ENCODE measurements at places on chromosomes 12 and 14.

DNA sequence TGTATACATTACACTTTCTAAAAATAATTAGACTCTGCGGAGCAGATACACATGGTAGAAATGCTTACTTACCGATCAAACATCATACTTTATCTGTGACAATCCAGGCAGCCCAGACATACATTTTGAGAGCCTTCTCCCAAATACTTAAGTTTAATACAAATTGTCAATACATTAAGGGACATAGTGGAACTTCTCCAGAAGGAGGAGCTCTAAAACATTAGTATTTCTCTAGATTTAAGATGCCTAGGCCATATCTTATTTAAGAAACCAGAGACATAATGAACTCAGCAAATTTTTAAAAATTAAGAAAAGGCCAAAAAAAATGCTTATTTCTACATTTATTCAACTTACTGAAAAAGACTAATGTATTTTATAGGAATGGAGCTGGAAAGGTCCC lies 16.1 kb downstream of the ACSM4 start:
- DNase-seq = no peak

- no peak for DNase-seq
Observed at GRCh38 chr12:49369411-49370145, 2.3 kb downstream of the SPATS2 start.

DNA sequence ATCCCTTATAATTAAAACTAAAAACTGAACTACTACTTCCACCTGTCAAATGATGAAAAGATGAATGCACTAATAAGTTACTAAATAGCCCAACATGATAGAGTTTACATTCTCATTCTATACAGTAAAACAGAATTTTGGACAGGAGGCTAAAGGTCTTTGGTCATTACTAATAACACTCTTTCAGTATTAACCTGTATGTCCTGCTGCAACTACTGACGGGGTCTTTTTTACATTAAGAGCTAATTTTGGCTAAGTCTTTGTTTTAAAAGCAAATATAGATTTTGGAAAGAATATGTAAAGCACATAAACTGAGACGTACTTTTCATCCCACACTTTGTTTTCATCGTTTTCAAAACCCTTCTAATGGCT lies 175.4 kb upstream of the CDKN3 start:
- DNase-seq = no peak

GRCh38 chr12:46669720-46670119 lies 156.1 kb downstream of the SLC38A4 start:
- DNase-seq = no peak

- no peak for DNase-seq
Observed at GRCh38 chr14:91349481-91350074, 68.0 kb downstream of the CCDC88C start.

DNA sequence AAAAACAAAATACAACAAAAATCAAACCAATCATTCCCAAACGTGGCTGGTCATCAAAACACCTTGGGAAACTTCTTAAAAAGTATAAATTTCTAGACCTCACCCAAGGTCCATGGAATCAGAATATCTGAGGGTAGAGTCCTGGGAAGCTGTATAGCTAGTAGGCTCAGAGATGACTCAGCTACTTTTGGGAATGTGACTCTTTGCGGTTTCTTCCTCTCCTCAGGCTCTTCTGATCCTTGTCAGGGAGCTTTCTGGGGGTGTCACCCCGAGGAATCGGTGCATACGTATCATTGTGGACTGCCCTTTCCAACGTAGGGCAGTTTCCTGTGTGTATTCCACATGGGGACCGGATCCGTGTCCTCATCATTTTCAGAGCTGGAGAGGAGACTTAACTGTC lies 14.8 kb downstream of the JDP2 start:
- no peak for DNase-seq

DNA sequence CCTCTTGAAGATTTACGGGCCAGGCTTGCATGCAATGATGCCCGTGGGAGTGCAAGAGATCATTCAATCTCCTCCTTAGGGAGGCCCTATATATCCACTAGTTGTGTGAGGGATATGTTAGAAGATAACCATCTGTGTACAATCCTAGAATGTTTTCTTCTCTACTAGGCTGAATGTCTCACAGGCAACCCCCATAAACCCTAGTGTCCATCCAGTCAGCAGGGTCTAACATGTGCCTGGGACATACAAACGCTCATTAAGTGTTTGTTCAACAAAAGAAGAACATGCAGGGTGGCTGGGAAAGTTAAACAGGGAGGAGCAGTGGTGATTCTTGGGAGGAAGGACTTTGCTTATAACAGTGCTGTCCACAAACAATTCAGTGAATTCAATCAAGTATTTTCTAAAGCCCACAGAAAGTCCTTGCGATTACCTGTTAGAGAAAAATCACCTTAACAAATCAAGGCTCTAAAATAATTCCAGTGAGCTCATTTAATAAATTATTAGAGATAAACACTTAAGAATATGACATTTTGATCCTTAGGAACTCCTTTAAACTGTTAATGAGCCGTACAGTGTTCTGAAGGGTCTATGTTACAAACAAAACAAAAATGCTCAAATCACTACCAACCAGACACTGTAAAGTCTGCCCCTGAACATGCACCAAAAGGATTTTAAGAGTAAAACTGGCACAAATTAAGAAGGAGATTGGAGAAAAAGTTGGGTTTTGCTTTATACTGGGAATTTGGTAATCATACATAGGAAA lies 96.6 kb upstream of the FERMT2 start:
- DNase-seq = no peak

- DNase-seq = no peak
Observed at GRCh38 chr12:61044766-61045165, 1215.4 kb upstream of the USP15 start.

- DNase-seq = no peak
Observed at GRCh38 chr14:80587096-80587724, 354.3 kb downstream of the CEP128 start.

GRCh38 chr12:76876696-76877229 lies 2.1 kb downstream of the CSRP2 start:
- no peak for DNase-seq
